Endothelial cell of umbilical vein (primary cell): ENCODE measurements at places on chromosomes 16 and 17. TPM values are rescaled to one million over a fixed set of nuclear protein-coding genes. Genes with fewer than 3 reads are reported as not detected.

GLP2R gene
- not detected in 2 replicates for total RNA-seq

OR1A1 gene
- total RNA-seq: not detected in 2 replicates

GRCh38 chr17:34236281-34236892 is 18.7 kb upstream of the CCL2 start:
- DNase-seq: no peak

KRT32 gene
- total RNA-seq: not detected in 2 replicates

TAT gene
- total RNA-seq: not detected in 2 replicates

DNA sequence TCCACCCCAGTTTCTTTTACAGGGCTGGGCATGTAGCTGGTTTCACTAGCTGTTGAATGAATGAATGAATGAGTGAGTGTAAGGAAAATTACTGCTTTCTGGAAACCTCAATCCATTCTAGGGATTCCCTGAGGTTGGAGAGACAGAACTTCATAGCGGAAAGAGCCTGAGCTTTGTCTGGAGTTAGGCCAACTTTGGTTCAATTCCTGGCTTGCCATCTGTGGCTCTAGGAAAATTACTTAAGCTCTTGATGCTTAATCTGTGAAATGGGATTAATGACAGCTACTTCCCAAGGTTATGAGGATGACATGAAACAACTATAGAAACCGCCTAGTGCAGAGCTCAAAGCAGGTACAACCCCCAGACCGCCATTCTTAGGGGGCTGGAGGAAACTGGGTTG is 76.3 kb upstream of the AXIN2 start:
- no peak for DNase-seq

DNA sequence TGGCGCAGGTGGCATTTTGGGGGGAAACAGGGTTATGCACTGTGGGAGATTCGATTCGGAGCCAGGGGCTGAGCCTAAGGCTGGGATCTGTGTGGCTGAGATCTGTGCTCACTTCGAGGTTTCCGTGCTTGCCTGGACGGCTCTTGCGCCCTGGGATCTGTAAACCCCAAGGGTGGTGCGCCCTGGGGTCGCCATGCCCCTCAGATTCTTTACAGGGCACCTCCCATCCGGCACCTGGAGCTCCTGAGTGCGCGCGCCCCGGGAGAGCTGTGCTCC is 377 bp downstream of the SLC13A5 start:
- DNase-seq: no peak

- DNase-seq: no peak
Measured at GRCh38 chr16:8916541-8917225, 34.5 kb downstream of the LITAFD start.

DNA sequence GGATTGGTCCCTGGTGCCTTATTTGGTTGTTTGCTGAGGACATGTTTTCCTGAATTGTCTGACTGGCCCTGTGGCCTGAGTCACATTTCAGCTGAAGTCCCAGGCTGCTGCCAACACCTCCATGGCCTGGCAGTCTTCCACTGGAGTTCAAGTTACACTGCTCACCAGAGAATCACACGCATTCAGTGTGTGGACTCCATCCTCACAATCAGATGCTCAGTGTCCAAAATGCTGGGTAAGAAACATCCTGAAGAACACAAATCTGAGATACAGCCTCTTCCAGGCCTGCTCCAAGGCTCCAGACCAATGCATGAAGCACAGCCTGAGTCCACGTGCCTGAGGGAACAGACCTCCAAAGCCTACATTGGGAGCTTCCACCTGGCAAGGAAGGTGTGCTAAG is 19.2 kb downstream of the CD300LB start:
- no peak for DNase-seq

DNA sequence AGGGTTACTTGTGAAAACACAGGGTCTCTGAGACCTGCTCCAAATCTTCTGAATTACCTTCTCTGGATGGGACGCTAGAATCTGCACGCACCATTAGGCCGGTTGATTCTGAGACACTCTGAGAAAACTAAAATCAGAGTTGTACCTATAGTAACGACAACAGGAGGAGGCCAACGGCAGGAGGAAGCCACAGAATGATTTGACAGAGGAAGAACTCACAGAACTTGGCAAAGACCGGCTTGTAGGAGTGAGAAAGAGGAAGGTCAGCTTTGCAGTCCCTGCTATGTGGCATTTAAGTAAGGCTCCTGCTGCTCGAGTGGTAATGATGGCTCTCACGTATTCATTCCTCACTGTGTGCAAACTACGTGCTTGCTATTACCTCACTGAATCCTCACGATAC is 483.0 kb downstream of the TMEM114 start:
- DNase-seq: no peak

SLC16A11 gene
- total RNA-seq: 0.53 and 0.95 TPM in 2 replicates

- no peak for DNase-seq
Measured at GRCh38 chr17:35977509-35977908, 3.8 kb downstream of the CCL16 start.

GRCh38 chr16:69727916-69728270 is 1.5 kb upstream of the NQO1 start:
- DNase-seq: no peak

DNAJC7 gene
- total RNA-seq: 103 and 111 TPM in 2 replicates
